AG08395 (cell line): ENCODE measurements at places on chromosomes 4 and X.
A peak's percentile ranks its signal among the peaks of the same experiment; 100 is the strongest.

DNA sequence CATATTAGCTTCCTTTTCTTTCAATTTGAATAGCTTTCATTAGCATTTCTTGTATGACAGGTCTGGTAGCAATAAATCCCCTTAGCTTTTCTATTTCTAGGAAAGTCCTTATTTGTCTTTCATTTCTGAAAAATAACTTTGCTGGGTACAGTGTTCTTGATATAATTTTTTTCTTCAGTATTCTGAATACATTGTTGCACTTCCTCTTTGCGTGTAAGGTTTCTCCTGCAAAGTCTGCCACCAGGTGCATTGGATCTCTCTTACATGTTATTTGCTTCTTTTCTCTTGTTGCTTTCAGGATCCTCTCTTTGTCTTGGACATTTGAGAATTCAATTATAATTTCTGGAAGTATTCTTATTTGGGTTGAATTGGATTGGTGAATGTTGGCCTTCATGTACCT, 663.7 kb downstream of the GRXCR1 start:
- DNase-seq: no peak

DNA sequence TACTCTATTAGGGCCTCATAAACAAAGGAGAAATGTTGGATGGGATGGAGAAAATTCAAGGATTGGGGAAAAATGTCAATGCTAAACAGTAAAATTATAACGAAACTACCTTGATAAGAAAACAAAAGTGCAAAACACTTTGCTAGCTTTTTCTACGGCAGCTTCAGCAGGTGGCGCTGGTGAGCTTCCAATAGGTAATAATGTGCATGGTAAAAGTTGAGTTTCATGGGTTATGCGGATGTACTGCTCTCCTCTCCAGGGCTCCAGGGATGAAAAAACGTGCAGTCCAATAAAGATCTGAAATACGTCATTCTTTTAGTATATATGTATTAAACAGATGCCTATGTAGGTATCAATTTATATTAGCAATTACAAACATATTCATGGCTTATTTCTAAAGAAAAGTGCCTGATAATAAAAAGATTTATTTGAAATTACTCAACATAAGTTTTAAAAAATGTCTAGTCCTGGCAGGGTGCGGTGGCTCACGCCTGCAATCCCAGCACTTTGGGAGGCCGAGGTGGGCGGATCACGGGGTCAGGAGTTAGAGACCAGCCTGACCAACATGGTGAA, 239.6 kb downstream of the GRXCR1 start:
- peak; percentile 41 for DNase-seq

DNA sequence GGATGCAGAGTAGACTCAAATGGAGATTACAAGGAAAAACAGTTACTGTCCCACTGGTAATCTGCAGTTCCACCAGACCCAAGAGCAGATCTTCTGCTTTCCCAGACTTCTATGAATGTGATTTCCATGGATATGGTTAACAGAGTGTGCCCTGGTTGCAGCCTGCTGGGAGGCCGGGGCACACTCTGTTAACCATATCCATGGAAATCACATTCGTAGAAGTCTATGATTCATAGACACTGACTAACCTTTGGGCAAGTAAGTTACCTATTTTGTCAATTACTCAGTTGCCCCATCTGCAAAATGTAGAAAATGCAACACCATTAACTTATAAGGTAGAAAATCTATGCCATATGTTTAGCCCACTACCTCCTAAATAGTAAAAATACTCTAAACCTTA, 443.1 kb upstream of the PITX2 start:
- no peak for DNase-seq

GRCh38 chr4:37816006-37816405, 10.5 kb upstream of the PGM2 start:
- DNase-seq: no peak

DNA sequence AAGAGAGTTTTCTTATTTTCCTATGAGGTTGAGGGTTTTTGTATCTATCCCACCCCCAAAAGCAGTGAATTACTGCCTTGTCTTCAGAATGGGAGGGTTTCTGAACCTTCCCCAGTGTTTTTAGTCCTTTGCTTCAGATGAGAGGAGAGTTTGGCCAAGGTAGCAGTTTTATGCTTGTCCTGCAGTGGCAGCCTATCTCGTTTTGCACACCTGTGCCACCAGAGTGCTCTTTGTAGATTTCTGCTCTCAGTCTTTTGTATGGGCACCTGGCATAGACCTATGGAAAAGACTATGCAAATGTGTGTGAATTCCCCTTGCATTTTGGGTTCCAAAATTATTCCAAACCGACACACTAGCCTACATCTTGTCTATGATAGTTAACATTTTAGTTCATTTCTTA, 5.8 kb downstream of the TBC1D19 start:
- DNase-seq: no peak

GRCh38 chr4:149486861-149487260, 328.8 kb downstream of the IQCM start:
- DNase-seq: no peak

- no peak for DNase-seq
Measured at GRCh38 chrX:153029162-153029561, 27.1 kb upstream of the PNMA3 start.

DNA sequence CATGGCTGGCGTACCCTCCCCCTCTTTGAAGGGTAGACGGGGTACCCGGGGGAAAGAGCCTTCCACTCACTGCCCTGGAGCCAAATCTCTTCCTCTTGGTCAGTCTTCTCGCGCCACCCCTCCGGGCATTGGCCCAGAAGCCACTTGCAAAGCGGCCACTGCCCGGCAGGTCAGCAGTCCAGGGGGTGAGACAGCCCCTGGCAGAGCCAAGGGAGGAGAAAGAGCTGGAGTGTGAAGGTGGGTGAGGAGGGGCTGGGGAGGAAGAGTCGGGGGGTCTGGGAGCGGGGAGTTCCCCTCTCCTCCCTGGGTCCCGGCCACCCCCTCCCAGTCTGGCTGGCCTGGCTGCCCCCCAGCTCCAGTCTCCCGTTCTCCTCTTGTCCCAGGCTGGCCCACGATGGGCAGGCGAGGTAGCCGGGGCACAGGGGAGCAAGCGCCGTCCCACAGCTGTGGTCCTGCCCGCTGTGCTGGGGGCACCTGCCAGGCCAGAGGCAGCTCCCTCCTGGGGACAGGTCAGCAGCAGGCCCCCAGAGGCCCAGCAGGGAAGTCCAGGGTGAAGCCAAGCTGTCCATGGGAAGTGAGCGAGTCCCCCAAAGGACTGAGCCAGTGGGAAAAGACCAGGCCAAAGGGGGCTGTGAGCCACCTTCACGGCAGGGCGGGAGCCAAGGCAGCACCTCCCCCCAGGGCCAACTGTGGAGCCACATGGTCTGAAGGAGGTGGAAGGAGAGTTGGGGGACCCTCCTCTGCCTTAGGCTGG, 21.6 kb upstream of the DUSP9 start:
- DNase-seq: no peak
